ENCODE measurements at places on chromosomes 5 and 9. TPM values are rescaled to one million over a fixed set of nuclear protein-coding genes. Genes with fewer than 3 reads are reported as not detected.

GRCh38 chr5:95403996-95404395 is 12.8 kb downstream of the FAM81B start:
- no peak for DNase-seq

DNA sequence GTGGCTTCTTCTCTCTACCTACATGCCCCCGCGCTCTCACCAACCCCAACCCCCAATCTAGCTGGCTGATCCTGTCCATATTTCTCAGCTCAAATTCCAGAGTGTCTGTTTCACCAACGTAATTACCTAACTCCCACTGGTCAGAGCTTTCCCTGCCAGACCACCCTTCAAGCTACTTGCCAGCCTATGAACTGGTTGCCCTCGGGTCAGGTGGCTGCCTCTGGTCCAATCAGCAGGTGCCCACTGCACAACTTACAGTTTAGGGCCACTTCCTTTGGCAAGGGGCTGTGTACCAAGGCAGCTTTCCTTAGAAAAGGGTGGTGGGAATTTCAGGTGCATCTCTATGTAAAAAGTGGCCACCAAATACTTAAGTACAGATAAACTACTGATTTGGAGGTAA is 92.2 kb upstream of the SLC30A5 start:
- DNase-seq = no peak

DNA sequence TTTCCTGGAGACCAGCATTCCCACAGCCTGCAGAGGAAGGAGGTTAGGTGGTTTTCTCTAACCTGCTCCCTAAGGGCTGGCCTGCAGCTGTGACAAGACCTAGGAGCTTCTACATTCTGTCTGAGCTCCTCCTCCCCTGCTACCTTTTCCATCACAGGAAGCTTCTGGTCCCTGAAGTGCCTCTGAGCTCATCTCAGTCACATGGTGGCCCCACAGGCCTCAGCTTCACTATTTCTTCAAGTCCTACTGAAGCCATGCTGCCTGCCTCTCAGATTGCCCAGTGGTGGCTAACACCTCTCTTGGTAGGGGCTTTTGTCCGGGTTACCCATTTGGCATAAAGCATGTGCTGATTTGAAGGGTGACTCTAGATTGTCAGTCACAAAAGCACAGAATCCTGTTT is 259.4 kb downstream of the CRB2 start:
- no peak for DNase-seq

DNA sequence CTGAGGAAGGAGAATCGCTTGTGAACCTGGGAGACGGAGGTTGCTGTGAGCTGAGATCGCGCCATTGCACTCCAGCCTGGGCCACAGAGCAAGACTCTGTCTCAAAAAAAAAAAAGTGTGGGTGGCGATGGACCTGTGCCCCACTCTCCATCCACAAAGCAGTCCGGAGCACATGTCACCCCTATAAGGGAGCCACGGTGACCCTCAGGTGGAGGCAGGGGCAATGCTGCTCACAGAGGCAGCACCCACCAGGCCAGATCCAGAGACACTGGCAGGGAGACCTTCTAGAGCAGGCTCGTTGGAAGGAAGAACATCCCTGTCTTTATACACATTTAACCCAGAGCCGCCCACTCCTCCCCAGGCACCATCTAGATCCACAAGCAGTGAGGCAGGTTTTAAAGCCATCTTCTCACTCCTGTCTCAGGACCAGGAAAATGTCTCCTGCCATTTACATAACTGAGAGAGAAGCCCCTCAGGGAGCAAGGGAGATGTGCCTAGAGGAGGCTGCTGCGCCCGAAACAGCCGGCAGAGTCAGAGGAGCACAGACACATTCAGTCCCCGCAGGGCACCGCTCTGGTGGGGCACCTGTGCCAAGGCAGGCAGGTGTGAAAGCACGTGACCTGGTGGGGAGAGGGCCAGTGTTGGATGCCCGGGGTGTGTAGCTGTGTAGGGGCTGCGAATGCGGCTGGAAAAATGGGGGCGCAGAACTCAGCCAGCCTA is 31.6 kb upstream of the ADAMTS2 start:
- DNase-seq = no peak

GRCh38 chr5:67748165-67748690 is 467.3 kb upstream of the PIK3R1 start:
- no peak for DNase-seq

PCDHGA7 gene
- total RNA-seq = 5.2 TPM

- DNase-seq = no peak
Measured at GRCh38 chr5:64722588-64722987, 32.3 kb downstream of the SHISAL2B start.

- DNase-seq = no peak
Measured at GRCh38 chr9:37975639-37976038, 71.7 kb upstream of the SLC25A51 start.

SLC4A9 gene
- 0.25 TPM for total RNA-seq

NUTM2G gene
- total RNA-seq = not detected

DNA sequence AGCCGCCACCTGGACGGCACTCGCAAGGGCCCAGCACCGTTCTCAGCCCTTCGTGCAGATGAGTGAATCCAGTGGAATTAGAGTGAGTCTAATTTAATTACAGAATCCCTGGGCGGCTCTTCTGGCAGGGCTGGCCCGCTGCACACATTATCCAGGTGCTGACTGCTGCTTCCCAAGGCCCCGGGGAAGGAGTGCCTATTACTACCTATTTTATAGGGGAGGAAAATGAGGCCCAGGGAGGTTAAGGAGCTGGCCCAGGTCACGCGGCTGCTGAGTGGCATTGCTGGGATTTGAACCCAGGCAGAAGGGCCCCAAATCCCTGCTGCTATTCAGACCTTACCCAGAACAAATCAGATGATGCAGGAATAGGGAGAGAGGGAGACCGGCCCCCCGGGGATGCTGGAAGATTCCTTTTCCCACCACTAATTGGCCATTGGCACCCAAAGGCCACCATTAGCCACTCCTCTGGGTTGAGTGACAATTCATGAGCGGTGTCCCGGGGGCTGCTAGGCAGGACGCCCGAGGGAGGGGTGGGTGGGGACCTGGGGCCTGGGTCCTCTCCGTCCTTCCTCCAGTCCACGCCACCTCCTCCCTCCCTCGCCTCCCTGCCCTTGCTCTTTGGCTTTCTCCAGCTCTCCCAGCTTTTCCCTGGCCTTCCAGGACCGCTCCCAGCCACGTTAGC is 10.3 kb upstream of the QRFP start:
- no peak for DNase-seq

CYSRT1 gene
- total RNA-seq = 24.3 TPM

FAM153A gene
- total RNA-seq = 4.2 TPM

DNA sequence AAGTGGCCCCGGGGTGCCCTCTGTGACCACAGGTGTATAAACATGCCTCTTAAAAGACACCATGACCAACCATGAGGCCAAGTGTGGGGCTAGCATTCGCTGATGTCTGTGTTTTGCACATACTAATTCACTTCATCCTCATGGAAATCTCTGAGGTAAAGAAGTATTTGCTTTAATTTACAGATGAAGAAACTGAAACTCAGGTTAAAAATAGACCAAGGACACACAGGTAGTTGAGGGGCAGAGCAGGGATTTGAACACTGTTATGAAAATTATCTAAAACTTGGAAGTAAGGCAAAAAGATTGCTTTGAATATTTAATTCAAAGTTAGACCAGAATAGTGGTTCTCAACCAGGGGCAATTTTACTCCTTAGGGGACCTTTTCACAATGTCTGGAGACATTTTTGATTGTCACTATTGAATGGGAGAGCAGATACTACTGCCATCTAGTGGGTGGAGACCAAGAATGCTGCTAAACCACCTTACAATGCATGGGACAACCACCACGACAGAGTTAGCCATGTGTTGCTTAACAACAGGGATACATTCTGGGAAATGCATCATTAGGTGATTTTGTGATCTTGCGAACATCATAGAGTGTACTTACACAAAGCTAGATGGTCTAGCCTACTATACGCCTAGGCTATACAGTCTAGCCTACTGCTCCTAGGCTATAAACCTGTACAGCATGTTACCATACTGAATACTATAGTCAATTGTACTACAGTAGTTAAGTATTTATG is 8.0 kb upstream of the FXN start:
- DNase-seq = no peak

DNA sequence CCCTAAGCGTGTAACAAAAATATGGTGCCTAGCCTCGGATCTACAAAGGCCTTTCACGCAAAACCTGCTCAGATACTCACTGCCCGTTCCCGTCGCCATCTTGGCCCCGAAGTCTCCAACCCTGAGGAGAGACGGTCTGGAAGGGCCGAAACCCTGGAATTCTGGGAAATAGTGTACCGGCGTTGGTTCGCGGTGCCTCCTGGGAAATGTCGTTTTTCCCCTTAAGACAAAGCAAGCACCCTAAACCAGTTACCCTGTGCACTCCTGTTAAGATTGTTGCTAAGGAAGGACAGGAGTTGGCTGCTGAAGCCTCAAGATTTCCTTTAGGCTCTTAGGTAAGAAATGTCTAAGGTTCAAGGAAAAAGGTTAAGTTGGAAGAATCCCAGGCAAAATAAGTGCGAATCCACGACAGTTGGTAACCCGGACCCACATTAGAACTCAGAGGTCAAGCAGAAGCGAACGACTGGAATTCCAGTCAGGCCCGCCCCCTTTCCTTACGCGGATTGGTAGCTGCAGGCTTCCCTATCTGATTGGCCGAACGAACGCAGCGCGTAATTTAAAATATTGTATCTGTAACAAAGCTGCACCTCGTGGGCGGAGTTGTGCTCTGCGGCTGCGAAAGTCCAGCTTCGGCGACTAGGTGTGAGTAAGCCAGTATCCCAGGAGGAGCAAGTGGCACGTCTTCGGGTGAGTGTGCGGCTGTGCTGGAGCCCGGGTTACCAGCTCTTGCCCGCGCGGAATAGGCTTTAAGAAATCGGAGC is at the start of the genes BRD8 and KIF20A:
Gene BRD8, minus strand, starts transcription at position 115 of the 761 bp plus-strand sequence. Its CDS starts 16 bp downstream, at position 99.
Gene KIF20A, plus strand, starts transcription at position 597 of the 761 bp plus-strand sequence. CDS start 569 bp downstream, outside the sequence.
- no peak for DNase-seq

DNA sequence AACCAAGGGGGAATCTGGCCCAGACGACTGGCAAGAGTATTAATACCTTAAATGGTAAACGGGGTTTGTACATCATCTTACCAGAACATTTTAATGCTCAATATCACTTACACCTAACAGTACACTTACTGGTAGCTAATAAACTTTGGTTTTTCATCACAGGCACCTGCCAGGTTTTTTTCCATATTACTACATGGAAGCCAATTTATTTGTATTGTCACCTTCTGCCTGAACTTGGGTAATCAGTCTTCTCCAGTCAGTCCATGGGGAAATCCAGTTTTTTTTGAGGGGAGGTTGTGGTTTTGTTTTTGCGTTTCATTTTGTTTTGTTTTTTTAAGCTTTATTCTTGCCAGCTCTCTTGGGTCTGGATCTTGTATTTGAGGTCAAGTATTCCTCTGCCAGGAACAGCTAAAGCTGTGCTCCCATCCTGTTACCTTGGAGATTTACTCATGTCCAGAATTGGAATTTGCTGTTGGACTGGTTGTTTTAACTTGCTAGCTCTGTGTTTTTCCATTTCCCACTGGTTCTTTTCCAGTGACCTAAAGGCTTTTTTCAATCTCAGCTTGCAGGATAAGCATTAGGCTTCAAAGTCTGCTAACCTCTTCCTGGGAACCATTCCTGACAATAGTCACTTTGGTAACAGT is 11.1 kb upstream of the NADK2 start:
- no peak for DNase-seq

DNA sequence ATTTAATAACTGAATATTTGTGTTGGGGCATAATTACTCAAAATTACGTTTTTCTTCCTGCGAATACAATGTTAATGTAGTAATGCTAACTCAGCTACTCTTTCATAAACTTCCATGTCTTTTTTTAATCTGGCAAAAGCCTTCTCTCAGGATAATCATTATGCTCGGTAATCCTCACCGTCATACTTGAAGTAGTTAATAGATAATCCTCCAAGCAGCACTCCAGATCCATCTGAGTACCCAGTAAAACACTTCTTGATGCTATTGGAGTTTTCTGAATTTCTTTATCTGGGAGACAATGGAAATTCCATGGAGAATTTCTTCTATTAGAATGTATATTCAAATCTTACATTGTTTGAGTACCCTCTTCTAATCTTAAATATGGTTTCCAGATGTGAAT is 34.3 kb downstream of the PARP8 start:
- DNase-seq = no peak

GRCh38 chr5:127410959-127411358 is 106.5 kb upstream of the PRRC1 start:
- DNase-seq = no peak

DNA sequence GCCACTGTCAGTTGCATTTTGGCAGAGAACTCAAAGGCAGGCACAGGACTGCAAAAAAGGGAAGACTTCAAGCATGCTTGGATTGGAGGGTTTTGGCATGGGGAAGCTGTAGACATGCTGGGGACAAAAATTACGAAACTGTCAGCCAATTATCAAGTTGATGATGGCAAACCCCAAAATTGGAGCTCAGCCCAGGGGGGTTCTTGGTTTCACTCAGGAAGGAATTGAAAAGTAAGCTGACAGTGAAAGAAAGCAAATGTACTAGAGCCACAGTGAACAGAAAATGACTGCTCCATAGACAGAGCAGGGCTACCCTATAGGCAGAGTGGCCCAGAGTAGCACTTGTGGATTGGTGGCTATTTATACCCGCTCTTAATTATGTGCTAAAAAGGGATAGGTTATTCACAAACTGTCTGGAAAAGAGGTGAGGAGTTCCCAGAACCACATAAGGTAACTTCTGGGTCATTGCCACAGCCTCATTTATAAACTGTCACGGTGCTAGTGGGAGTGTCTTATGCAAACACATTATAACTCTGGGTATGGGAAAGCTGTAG is 14.6 kb upstream of the CFAP95 start:
- no peak for DNase-seq

GRCh38 chr5:149869411-149869821 is 75.2 kb downstream of the PDE6A start:
- DNase-seq = no peak

DNA sequence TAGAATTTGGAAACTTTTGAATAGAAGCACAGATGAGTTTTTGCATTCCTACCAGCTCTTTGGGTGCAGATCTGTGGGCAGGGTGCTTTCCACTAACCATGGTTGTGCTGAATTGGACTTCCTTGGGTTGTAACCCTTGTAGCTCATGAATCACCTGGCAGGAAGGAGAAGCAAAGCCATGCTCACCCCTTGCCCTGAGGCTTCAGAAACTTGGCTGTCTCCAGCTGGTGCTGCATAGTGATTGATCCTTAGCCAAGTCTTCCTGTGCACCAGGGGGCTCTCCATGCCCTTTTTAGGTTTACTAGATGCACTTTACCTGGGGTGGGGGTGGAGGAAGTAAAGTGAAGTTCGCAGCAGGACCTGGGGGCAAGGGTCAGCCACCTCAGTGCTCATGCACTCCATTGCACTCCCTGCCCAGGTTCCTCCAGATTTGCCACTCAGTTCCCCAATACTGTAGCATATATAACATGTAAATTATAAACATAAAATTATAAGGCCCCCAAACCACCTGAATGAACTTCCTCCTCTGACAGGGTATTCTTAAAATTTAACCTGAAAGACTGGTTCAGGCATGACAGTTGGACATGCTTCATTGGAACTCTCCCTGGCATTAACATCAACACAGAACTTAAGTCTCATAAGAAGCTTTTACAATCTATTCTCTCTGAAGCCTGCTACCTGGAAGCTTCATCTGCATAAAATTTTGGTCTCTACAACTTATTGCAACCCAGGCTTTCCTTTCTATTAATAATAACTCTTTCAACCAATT is 25.8 kb upstream of the IFNA14 start:
- DNase-seq = no peak

GRCh38 chr9:130159057-130159456 is 13.1 kb upstream of the NCS1 start:
- no peak for DNase-seq
